Epithelial cell of esophagus (primary cell): ENCODE measurements at places on chromosomes 7 and 10.
A peak's percentile ranks its signal among the peaks of the same experiment; 100 is the strongest.

DNA sequence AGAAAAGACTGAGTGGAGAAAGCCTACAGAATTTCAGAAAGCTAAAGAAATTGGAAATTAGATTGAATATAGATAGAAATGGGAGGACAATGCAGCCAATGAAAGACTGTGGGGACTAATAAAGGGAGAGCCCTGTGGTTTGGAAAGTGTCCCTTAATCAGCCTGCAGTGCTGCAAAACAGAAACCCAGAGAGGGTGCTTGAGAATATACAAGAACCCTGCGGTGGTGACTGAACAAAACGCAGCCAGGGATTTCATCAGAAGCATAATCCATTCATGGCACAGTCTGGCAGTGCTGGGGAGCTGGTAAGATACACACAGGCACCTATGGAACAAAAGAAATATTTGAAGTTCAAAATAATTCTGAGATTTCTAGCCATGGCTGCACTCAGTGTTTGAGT, 19.1 kb downstream of the CEP41 start:
- peak; percentile 50 for DNase-seq

DNA sequence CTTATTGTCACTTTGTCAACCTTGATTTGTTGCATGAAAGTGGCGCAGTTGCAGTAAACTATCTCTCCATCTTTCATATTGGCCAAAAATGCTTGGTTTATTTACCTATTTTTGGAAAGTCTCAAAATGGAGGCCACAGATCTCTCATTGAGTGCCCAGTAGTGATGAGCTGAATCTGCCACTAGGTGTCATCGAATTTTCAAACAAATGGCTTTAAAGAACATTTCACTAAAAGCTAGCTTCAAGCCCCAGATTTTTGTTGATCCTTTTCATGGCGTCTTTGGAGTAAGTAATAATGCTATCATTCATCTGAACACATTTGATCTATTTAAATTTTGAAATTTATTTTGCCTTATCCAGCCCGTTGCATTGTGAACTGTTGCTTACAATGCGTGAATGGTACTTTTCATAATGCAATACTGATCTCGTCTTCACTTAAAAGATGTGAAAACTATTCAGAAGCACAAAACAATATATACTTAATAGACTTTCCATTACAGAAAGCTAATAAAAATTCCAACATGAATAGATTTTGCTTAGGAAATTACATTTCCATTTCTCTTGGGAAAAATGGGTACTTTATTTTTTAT, 236.2 kb downstream of the DNAJB9 start:
- DNase-seq = peak; percentile 20

DNA sequence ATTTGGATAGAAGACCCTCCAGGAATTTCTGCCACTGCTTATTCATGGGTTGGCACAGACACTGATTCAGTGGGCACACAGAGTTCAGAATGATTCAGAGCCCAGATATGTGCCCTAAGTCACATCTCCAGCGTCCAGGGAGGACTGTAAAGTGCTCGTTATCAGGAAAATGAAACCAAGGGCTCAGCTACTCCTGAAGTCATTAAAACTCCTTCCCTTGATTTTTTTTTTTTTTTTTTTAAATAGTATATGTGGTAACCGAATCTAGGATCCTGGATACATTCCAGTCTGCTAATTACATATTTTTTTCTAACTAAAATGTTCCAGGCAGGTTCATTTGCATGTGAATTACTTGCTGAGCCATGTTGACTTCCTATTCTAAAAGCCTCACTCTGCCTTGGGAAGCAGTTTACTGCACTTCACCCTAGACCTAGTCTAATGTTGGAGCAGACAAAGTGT, 34.7 kb downstream of the MET start:
- DNase-seq = peak; percentile 72

DNA sequence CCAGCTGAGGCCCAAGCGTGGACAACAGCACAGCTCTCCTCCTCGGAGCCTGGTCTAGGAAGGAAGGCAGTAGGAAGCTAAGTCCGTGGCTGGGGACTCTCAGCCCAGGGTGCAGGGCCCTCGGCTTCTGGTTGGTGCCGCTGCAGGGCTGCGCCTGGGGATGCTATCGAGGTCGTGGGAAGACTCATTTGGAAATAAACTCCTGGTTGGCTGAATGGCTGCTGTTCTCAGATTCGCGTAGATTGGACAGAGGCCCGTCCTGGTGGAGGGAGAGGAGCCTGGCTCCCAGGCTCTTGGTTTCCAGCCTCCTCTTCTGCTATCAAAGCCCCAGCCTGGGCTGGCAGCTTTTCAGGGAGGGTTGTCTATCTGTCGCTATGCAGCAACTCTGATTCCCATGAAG, 152.6 kb upstream of the FZD8 start:
- no peak for DNase-seq

DNA sequence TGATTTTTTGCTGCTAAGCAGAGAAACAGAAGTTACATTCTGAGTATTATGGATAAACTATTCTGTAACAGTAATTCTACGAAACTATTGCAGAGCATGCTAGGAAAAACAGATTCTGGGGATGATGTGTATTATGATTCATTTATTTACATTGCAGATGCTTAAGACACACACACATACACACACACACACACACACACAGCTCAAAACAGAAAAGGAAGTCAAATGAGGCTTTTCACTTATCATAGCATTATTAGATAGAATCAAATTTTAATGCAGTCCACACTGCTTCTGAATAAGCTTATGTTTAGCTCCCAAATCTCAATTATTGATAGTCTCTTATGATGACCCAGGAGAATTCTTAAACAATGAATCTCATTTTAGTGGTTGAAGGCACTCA, 307.2 kb downstream of the HGF start:
- peak; percentile 75 for DNase-seq

DNA sequence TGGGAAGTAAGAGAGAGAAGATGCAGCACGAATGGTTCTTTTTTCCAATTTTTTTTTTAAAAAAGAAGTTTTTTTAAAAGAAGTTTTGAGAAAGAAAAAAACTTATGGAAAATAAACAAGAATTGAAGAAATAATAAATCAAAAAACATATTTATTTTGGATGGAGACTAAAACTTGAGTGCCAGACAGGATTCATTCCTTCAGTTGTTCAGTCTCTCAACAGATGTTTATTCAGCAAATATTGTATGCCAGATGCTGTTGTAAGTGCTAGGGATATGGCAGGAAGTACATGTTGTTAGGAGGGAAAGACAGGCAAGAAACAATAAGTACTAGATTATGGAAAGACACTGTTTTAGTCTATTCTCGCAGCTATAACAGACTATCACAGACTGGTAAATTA, 750.7 kb upstream of the PHF14 start:
- no peak for DNase-seq

DNA sequence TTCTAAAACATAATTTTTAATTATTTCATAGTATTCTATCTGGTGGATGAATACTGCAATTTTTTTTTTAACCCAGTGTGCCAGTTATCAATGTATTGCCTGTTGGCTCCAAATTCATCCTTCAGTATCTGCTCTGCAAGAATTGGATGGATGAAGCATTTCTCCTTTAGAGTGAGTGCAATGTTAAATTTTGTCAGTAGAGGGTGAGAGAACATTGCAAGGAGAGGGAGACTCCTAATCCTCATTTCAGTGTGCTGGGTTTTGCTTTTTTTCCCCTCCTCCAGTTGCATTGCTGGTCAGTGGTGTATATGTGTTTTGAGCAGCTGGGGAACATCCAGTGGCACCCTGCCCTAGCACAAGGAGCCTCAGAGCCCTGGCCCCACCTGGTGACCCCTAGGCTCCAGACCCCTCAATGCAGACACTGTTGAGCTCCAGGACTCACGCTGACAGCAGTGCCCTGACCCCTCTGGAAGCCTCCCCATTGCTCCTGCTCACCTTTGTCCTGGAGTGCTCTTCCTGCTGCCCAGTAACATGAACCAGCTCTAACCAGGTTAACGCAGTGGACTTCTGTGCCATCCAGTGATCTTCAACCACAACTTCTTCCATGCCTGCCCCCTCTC, 199.4 kb downstream of the USP6NL start:
- DNase-seq = no peak

- DNase-seq = no peak
Measured at GRCh38 chr10:70565556-70566514, 36.7 kb downstream of the PRF1 start.

DNA sequence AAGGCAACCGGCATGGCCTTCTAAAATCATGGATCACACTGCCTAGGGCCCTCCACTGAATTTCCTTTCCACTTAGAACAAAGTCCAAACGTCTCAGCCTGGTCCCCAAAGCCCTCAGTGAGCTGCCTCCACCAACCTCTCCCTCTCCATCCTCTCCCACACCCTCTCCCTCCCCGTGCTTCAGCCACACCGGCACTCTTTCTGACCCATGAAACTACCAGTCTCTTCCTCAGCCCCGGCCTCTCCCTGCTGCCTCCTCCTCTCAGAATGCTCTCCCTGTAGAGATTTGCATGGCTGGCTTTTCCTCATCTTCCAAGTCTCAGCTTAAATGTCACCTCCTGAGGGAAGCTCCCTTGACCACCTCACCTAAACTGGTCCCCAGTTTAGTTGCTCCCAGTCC, 219.0 kb upstream of the ZMIZ1 start:
- DNase-seq = no peak

- no peak for DNase-seq
Measured at GRCh38 chr7:108985037-108985436, 415.4 kb downstream of the DNAJB9 start.

DNA sequence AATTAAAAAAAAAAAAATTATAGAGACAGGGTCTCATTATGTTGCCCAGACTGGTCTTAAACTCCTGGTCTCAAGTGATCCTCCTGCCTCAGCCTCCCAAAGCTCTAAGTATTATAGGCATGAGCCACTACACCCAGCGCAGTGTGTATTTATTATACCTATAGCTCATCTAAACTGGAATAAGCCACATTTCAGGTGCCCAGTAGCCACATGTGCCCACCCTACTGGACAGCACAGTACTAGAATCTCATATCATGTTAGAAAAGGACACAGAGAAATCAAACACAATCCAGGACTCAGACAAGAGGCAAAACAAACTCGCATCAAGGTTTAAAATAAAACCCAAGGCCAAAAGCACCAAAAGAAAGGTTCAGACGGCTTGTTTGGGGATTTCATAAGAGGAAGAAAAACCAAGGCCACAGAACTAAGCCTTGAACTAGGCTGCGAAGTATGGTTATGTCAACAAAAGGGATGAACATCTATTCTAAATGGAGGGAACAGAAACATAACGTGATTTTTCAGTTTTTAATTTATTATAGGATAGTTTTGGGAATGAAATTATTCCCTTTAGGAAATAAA, 32.3 kb downstream of the SLC16A9 start:
- no peak for DNase-seq

DNA sequence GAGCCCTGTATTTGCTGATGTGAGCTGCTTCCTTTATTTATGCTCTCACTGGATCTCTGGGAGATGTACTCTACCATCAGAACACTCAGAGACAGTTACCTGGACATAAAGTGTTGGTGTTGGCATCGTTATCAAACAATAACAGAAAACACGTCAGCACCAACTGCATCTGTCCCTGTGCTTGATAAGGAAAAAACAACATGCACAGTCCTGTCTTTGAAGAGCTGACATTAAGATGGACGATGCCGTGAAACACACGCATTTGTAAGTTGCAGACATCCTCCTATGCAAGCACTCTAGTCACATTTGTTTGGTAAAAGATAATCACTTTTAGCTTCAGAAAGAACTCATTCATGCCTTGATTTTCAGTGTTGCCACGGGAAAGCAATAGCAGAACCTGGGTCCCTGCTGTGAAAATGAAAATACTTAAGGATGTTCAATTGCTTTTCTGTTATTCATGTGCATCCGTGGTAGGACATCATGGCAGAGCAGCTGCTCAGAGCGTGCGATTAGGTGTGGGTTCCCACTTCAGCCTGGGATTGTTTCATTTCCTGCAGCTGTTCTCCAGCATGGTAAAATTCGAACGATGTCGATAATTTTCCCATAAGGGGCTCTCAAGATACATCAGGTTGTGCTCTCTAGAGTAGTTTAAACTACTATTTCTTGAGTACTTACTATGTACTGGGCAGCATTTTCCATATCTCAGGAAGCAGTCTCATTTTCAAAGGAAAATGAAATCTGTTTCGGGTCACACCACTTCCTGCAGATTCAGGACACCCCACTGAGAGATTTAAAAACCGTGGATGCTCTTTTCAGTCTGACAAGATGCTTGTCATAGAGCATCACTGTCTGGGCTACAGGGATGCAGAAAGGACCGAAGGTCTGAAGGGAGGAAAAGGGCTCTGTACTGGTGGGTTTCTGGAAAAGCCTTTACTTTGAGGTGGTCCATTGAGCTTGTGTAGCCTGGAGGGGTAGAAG, 248.7 kb downstream of the CAMK1D start:
- no peak for DNase-seq

DNA sequence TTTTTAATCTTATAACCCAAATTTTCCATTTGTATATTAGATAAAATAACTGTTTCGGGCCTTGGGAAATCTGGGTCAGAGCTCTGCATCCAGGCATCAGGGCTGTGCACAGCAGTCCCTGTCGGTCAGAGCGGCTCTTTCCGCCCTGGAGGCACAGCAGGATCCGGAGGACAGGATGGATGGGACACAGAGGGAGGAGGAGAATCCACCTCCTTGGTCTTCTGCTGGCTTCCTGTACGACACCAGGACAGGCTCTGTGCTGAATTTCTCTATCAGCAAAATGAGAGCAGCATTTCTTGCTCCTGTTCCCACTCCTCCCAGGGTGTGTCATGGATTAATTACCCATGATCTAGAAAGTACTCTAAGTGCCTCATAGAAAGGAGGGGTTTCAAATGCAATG, 254.9 kb downstream of the SKAP2 start:
- no peak for DNase-seq

DNA sequence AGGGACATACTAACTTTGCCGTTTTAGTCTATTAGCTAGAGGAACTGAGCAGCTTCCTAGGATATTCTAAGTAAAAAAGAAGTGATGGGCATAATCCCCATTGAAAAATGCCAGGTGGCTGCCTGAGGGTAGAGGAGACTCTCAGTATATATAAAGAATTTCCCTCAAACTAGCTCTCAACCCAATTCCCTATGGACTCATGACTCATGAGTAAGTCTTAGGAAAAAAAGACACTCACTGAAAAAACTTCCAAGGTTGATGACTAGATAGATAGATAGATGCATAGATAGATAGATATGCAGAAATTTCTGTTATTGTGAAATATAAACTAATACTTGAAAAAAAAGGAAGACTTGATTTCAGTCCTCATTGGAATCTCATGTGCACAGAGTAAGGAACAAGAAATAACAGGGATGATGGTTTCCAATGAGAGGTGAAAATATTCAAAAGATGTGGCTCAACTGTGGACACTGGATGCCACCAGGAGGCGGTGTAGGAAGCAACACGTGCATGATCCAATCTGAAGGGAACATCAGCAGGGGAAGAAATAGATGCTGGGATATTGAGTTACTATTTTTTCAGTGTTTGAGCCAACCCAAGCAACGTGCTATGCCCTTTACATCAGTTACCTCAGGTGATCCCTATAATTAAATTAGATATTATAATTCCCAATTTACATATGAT, 711.0 kb upstream of the LRRTM3 start:
- peak; percentile 5 for DNase-seq
